ENCODE measurements at places on chromosomes 12 and 14.

DNA sequence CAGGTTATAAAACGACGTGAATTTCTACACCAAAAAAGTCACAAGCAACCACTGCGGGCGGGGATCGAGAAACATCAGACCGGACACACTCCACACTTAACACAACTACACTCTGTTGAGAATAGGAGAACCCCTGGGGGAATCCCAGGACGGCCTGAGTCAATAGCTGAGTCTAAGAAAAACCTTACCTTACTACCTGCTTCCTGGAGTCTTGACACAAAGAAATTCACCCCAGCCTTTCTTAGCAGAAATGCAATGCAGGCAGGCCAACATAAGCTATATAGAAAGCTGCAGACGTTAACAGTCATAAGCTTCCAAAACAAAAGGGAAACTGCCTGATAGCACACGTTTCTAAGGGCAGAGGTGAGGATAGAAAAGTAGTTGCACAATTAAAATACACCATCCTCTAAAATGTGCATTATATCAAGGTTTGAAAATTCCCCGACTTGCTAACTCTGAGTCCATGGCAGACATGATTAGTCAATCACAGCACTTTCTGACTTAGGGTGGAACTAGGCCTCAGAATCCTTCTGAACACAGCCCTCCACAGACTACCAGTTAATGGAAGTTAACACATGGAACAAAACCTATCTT lies 68.0 kb downstream of the CCDC88C start:
- no peak for DNase-seq

GRCh38 chr14:63908667-63909264 lies 56.0 kb downstream of the SYNE2 start:
- no peak for DNase-seq

GRCh38 chr14:99563749-99564129 lies 40.3 kb downstream of the CCDC85C start:
- DNase-seq, result no peak

- DNase-seq, result no peak
These were observed 109.7 kb downstream of the PHETA1 start for GRCh38 chr12:111259231-111259630.

- no peak for DNase-seq
These were observed 9.7 kb downstream of the PACS2 start for GRCh38 chr14:105324080-105324778.

- DNase-seq, result no peak
These were observed 83.3 kb downstream of the PUS7L start for GRCh38 chr12:43675048-43675904.

- no peak for DNase-seq
These were observed 40.5 kb downstream of the PARP11 start for GRCh38 chr12:3832738-3833137.

- no peak for DNase-seq
These were observed 24.8 kb downstream of the MUCL1 start for GRCh38 chr12:54879150-54879549.

DNA sequence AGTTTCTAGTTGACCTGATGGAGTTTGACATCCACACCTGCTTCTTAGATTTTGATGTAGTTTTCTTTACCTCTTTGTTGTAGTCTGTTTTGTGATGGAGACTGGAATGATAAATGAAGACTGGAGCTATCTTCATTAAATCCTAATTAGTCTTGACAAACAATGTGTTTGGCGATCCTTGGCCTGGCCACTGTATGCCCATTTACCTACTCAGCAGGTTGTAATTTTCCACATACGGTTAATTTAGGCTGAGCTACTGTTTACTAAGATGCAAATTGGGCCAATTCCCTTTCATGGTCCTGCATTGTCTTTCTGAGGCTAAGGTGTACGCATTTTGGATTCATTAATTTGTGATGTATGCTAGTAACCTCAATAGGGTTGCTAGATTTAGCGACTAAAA lies at the start of gene TAS2R7:
Gene TAS2R7 (minus strand): TSS at position 41 of the 400 bp plus-strand sequence. CDS start 57 bp downstream, outside the sequence.
- DNase-seq, result no peak

GRCh38 chr12:65609359-65609771 lies 214.9 kb upstream of the HMGA2 start:
- DNase-seq, result no peak

DNA sequence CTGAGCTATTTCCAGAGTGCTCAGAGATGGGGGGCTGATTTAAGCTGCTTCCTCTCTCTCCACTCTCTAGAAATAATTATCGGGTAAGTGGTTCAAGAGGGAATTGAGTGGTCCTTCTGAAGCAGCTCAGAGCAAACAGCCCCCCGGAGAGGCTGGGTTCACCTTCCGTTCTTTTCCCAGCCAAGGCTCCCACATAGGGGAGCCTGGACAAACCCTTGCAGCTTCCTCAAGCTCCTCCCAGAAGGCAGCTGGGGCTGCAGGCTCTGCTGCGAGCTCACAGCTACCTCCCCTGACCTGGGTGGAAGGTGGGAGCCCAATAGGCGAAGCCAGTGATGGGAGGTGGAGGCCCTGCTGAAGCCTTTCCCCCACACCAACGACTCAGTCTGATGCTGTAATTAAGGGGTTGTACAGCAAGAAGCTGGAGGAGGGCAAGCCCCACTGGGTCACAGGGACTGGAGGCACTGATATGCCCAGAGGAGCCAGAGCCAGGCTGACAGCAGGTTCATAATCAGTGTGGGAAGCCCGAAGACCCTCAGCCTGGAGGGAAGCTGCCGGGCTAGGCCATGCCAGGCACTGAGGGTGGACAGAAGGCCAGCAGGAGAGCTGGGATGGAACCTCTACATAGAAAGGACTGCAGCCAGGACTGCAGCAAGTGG lies 52.4 kb downstream of the ARL6IP4 start:
- no peak for DNase-seq

DNA sequence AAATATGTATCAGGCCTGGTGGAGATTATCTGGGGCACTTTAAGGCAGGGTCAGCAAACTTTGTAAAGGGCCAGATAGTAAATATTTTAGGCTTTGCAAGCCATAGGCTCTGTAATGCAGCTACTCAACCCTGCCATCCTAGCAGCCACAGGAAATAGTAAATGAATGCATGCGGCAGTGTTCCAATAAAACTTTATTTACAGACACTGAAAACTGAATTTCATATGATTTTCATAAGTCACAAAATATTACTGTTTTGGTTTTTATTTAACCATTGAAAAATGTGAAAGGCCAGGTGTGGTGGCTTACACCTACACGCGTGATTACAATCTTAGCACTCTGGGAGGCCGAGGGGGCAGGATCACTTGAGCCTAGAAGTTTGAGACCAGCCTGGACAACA lies 3.2 kb upstream of the CAMKK2 start:
- no peak for DNase-seq

DNA sequence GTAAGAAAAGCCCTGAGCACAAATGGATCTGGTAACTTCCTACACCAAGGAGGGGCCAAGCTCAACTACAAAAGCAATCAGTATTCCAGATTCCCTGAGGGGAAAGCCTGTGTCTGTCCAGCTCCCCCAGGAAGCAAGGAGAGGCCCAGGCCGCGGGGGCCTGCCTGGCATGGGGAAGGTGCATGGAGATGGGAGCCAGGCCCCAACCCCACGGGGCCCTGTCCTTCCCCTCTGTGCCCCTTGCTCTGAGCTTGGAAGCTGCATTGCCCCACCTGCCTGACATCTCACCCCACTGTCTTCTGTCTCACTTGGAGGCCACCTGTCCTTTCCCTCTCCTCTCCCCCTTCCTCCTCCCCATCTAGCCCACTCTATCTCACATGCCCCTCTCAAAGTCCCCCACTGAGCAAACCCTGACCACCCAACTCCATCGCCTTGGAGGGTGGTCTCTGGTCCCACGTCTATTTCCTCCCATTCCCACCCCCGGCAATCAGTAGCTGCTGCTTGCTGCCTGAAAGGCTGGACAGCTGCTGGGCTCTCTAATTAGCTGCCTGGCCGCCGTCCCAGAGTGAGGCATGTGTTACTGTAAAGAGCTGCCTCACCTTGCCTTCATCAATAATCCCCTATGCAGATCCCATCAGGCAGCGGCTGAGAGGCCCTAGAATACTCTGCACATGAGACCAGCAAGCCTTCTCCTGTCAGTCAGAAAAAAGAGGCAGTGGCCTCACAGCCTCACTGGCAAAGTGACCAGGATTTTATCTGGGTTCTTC lies 3.4 kb upstream of the TMEM229B start:
- DNase-seq, result no peak

DNA sequence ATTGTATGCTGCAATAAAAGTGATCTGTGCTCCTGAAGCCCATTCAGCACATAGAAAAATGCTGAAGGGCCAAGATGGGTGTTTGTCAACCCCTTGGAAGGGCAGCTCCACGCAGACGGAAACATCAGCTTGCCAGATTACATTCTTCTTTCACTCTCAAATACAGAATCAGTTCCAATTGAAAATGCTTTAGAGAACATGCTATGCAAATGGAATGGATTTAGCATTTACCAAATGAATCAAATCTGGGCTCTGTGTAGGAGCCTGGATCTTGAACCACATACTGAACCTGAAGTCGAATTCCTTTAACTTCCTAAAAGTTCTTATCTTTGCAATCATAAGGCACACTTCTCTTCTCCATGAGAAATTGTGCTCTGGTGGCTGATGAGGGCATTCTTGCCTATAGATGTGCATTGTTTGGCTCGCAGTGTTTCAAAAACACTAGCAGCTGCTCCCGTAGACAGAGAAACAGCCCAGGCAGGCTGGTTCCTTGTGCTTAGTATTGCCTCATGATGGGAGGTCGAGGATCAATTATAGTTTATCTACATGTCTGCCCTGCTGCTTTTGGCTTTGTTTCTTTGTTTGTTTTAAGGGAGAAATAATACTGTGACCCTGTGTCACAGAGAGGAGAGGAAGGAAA lies 489.8 kb upstream of the FLRT2 start:
- no peak for DNase-seq

- no peak for DNase-seq
These were observed 40.7 kb downstream of the WDR20 start for GRCh38 chr14:102180248-102180998.

- DNase-seq, result no peak
These were observed 89.4 kb downstream of the R3HDM2 start for GRCh38 chr12:57341275-57341990.

DNA sequence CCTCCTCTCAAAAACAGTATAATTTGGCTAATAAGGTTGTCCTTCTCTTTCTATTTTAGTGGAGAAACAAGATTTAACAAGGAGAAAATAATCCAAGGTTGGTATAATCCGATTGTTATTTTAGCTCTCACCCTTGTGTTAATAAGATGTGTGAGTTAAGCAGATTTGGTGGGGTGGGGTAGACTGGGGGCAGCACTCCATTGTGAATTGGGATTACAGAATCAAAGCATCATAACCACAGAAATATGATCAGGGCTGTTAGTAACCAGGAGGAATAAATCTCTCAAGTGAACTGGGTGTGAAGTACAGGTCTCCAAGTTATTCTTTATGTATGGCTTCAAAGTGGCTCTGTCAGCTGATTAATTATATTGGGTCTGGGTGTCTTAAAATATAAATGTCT lies 10.2 kb downstream of the TIGAR start:
- DNase-seq, result no peak

GRCh38 chr14:92613008-92613658 lies 99.6 kb downstream of the RIN3 start:
- no peak for DNase-seq

GRCh38 chr12:18071336-18071735 lies 18.7 kb downstream of the RERGL start:
- DNase-seq, result no peak

DNA sequence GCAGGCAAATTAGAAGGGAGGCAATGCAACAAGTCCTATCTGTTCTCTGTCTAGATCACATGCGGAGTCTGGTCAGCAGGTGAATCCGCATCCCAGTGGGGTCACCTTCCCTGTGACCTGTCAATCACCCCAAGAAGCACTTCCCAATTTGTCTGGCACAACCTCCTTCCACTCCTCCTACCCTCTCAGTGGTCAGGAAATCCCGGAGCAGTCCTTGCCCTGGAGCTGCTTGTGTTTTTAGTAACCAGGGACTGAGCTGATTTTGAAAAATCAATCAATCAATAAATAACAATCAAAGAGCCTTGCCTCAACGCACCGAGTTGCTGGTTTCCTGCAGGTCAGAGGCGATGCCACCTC lies 572 bp upstream of the ACSS3 start:
- DNase-seq, result no peak

DNA sequence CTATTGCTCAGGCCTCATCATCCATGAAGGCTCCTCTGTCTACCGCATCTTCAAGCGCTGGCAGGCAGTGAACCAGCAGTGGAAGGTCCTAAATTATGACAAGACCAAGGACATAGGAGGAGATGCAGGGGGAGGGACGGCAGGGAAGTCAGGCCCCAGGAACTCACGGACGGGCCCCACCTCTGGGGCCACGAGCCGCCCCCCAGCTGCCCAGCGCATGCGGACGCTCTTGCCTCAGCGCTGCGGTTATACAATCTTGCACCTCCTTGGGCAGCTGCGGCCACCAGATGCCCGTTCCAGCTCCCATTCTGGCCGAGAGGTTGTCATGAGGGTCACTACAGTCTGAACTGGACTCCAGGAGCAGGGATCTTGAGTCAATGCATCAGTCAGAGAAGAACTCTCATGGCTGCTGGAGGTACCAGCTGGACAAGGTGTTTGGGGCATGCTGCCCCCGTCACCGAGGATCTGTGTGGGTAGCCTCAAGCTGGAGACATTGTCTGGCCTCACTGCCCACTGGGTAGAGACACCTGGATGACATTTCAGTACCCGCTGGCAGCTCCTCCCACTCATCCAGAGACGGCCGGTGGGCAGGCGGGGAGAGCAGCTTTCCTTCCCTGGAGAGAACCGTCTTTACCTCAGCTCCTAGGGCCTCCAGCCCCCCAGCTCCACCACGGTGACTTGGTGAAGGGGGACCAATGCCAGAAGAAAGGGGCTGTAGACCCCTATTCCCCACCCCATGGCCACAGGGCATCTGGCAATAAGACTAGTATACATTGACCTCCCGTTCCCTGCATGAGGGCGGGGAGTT lies 3.9 kb downstream of the MARCHF9 start:
- DNase-seq, result no peak

DNA sequence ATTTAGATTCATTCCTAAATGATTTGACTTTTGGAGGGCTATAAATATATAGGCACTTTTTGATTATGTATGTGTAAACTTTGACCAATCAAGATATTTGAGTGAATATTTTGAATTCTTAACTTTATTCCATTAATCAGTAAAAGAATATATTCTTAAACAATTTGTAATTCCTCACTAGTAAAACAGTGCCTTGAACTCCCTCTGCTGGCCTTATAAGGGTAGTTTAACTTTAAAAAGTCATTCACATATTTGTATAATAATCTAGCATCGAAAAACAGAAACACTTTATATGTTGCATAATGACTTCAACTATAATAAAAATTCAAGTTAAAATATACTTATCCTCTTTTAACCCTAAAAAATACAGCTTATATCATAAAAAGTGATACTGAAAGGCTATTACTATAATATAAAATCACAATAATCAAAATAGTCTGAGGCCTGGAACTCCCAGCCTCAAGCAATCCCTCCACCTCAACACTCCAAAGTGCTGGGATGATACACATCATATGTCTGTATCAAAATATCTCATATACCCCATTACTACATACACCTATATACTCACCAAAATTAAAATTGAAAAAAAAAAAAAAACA lies 31.2 kb downstream of the CCDC59 start:
- DNase-seq, result no peak

GRCh38 chr12:47071241-47071852 lies 8.1 kb upstream of the PCED1B start:
- no peak for DNase-seq

All from NCI-H187 (cell line).